ENCODE measurements at places on chromosomes 7 and 10.

DNA sequence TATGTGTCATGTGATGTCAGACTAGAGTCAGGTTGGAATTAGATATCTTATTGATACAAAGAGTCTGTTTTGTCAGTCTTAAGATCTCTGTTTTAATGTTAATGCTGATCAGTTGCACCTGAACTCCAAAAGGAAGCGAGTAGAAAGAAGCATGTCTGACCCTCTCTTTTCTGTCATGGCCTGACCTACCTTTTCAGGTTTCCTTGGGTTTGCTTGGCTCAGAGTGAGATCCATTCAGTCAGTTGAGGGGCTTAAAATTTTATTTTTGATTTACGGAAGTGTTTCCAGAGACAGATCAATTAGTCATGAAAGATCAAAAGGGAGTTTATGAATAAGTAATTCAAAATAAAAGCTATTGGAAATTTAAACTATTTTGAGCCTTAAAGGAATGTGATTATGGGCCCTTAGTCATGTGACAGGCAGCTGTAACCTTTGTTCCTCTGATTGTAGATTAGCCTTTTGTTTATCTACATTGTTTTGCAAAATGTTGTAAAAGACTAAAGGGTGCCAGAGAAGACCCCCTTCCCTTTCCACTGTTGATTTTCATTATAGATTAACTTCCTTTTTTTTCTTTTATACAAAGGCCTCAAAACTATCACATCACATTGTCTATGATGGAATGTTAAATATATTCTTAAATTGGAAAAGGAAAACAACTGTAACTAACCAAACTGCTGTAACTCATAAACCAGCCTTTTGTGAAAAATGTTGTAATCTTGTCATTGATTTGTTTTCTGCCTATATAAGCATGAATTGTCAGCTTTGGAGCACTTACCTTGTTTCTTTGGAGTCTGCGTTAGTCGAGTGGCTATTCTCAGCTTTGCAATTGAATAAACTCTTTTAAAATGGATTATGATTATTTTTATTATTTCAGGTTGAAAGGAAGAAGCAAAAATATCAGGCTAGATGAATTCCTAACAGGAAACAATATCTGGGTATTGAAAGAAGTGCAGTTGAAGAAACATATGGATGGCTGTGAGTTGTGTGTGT lies 195.5 kb upstream of the MBL2 start:
- no peak overlapping the region for H3K4me3 ChIP-seq
- no peaks in the 10 kb centered on the region for H3K27me3 ChIP-seq
- H3K36me3 ChIP-seq, result no peaks in the 10 kb centered on the region
- no peaks in the 10 kb centered on the region for H3K4me1 ChIP-seq
- no peak overlapping the region for H3K27ac ChIP-seq

DNA sequence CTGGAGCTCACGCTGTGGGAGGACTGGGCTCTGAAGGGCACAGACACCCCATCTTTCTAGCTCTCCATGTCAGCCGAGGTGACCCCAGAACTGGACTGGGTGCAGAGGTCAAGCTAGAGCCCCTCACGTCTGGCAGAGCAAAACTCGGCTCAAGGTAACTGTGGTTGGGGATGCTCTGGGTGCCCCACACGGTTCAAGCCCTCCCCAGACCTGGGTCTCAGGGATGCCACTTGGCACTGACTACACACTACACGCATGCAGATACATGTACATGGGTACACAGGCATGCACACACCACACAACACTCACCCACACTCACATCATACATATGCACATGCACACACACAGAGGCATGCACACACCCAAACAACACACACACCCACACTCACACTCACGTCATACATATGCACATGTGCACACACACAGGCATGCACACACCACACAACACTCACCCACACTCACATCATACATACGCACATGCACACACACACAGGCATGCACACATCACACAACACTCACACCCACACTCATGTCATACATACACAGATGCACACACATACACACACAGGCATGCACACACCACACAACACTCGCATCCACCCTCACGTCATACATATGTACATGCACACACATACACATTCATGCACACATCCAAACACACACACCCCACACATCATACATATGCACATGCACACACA lies 219.3 kb downstream of the DNAJB6 start:
- no peak overlapping the region for H3K27ac ChIP-seq
- no peaks in the 10 kb centered on the region for H3K4me1 ChIP-seq
- H3K36me3 ChIP-seq, result no peaks in the 10 kb centered on the region
- H3K27me3 ChIP-seq, result no peaks in the 10 kb centered on the region
- no peak for DNase-seq
- H3K4me3 ChIP-seq, result no peak overlapping the region

GRCh38 chr10:105252911-105253310 lies 611.8 kb downstream of the SORCS3 start:
- H3K4me1 ChIP-seq, result no peaks in the 10 kb centered on the region
- DNase-seq, result no peak
- no peak overlapping the region for H3K4me3 ChIP-seq
- H3K36me3 ChIP-seq, result no peaks in the 10 kb centered on the region
- no peaks in the 10 kb centered on the region for H3K27me3 ChIP-seq
- no peak overlapping the region for H3K27ac ChIP-seq

DNA sequence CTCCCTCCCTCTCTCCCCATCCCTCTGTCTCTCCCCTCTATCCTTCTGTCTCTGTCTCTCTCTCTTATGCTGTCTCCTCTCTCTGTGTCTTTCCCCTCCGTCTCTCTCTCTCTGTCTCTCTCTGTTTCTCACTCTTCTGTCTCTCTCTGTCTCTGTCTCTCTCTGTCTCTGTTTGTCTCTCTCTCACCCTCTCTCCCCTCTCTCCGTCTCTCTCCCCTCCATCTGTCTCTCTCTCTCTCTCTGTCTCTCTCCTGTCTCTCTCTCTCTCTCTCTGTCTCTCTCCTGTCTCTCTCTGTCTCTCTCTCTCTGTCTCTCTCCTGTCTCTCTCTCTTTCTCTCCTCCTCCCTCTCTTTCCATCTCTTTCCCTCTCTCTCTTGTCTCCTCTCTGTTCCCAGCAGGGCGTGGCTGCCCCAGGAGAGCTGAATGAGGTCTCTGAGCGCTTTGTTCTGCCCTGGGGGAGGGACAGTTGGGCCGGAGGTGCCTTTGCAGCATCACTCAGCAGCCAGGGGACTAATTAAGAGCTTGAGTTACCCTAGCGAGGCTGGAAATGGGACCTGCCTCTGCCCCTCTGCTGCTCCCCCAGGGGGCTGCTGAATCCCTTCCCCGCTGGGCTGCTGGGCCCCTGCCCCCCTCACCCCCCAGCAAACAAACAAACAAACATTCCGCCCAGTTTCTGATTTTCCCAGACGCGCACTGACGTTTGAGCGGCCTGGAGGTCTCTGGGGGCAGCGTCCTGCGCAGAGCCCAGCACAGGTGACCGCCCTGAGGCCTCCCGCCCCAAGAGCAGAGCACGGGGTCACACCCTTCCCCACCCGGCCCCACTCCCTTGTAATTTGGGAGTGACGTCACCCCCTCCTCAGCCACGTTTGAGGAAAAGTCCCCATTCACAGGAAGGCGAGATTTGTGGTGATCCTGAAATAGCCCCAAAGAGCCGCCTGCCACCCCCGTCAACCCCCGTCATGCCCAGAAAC lies 68.1 kb downstream of the PDGFA start:
- H3K4me3 ChIP-seq, result no peak overlapping the region
- no peaks in the 10 kb centered on the region for H3K36me3 ChIP-seq
- no peak overlapping the region for H3K27ac ChIP-seq
- H3K27me3 ChIP-seq, result peaks cover 17% of the 10 kb centered on the region
- DNase-seq, result no peak
- H3K4me1 ChIP-seq, result peaks cover 6% of the 10 kb centered on the region

DNA sequence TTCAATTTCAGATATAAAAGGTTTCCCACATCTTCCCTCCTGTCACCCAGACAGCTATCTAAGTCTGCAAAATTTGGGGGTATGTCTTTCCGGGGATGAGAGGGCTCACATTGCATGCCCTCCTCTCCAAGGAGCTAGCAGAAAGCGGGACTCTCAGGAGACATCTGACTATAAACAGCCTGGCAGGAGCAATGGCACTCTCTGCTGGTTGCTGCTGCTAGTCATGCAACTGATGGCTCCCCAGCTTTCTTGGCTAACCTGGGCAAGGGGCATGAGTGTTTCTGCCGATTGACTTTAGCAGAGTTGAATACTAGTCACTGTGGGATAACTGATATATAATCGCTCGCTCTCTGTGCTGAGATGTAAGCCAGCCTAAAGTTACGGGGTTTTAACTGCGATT lies 12.0 kb downstream of the TBX20 start:
- H3K27me3 ChIP-seq, result peaks cover 7% of the 10 kb centered on the region
- no peaks in the 10 kb centered on the region for H3K36me3 ChIP-seq
- no peaks in the 10 kb centered on the region for H3K4me1 ChIP-seq
- no peak overlapping the region for H3K4me3 ChIP-seq
- DNase-seq, result no peak
- H3K27ac ChIP-seq, result no peak overlapping the region

- H3K27me3 ChIP-seq, result no peaks in the 10 kb centered on the region
- H3K27ac ChIP-seq, result no peak overlapping the region
- DNase-seq, result no peak
- no peaks in the 10 kb centered on the region for H3K4me1 ChIP-seq
- no peaks in the 10 kb centered on the region for H3K36me3 ChIP-seq
- H3K4me3 ChIP-seq, result no peak overlapping the region
Observed at GRCh38 chr10:44807451-44807850, 103.7 kb upstream of the TMEM72 start.

- no peaks in the 10 kb centered on the region for H3K27me3 ChIP-seq
- no peak for DNase-seq
- no peak overlapping the region for H3K4me3 ChIP-seq
- H3K36me3 ChIP-seq, result no peaks in the 10 kb centered on the region
- H3K27ac ChIP-seq, result no peak overlapping the region
Observed at GRCh38 chr10:104350127-104350635, 3.5 kb upstream of the CFAP58 start.

DNA sequence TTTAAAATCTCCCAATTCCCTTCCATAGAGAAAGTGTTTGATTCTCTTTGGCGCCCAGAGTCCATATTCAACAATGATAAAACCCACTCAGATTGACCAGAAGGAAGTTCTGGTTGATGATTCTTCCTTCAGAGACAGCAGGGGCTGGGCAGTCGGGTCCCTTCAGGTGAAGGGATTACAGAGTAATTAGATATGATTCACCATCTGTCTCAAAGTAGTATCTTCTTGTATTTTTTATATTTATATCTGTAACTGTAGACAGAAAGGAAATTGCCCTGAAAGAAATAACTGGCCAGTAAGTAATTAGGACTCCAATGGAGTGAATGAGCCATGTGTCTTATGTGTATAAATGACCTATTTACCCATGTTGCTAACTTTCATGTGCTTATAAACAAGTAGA lies 156.0 kb downstream of the PLCE1 start:
- H3K4me3 ChIP-seq, result no peak overlapping the region
- DNase-seq, result no peak
- no peaks in the 10 kb centered on the region for H3K4me1 ChIP-seq
- no peaks in the 10 kb centered on the region for H3K36me3 ChIP-seq
- no peaks in the 10 kb centered on the region for H3K27me3 ChIP-seq

- H3K4me1 ChIP-seq, result no peaks in the 10 kb centered on the region
- no peak overlapping the region for H3K27ac ChIP-seq
- no peaks in the 10 kb centered on the region for H3K27me3 ChIP-seq
Observed at GRCh38 chr7:20301311-20301939, 29.3 kb upstream of the ITGB8 start.

- no peaks in the 10 kb centered on the region for H3K4me1 ChIP-seq
- no peak for DNase-seq
- no peaks in the 10 kb centered on the region for H3K27me3 ChIP-seq
Observed at GRCh38 chr10:48324580-48324979, 18.1 kb downstream of the MAPK8 start.

DNA sequence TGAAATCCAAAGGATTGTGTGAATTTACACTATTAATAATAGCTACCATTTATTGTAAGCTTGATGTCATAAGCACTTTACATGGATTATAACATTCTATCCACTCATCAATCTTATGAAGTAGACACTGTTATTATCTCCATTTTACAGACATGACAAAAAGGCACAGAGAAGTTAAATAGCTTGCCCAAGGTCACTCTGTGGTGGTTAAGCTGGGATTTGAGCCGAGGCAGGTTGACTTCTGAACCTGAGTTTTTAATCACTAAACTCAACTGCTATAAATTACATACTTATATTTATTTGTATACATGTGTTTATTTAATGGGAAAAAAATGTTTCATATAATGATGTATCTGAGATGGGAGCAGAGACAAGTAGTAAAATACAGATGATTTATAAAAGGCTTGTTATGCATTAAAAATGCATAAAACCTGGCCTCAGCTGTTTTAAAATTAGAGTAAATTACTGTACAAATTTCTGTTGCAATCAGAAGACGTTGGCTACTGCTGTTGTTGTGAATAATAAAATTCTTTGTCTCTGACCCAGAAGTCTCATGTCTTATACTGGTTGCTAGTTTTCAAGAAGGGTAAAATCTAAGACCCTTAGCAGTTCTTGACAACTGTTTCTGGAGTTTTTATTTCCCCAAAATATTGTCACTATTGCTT lies 61.1 kb upstream of the CALD1 start:
- H3K27me3 ChIP-seq, result no peaks in the 10 kb centered on the region
- H3K27ac ChIP-seq, result no peak overlapping the region
- H3K36me3 ChIP-seq, result no peaks in the 10 kb centered on the region
- no peak for DNase-seq
- H3K4me1 ChIP-seq, result no peaks in the 10 kb centered on the region

- no peak for DNase-seq
- H3K4me1 ChIP-seq, result no peaks in the 10 kb centered on the region
- H3K36me3 ChIP-seq, result no peaks in the 10 kb centered on the region
Observed at GRCh38 chr7:147771344-147771743, 819.2 kb upstream of the C7orf33 start.
